ENCODE measurements at places on chromosomes 1 and 21.
A peak's percentile ranks its signal among the peaks of the same experiment; 100 is the strongest.

DNA sequence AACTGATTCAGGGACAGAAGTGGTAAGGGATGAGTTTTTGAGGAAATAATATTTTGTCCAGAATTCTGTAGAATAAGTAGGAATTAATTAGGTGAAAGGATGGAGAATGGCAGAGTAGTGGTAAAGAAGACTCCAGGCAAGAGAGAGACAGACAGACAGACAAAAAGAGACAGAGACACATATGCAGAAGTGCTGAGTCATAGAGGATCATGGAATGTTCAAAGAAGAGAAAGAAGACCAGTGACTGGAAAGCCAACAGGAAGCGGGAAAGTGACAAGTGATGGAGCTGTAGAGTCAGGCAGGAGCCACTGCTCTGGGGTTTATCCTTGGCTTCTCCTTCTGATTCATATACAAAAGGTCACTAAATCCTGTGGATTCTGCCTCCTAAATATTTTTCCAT is 85.9 kb downstream of the UROD start:
- DNase-seq: peak; percentile 21

GRCh38 chr21:37208056-37208721 is 58.9 kb downstream of the VPS26C start:
- no peak for DNase-seq

- DNase-seq: no peak
These were observed 54.3 kb downstream of the MORN1 start for GRCh38 chr1:2337081-2337480.

DNA sequence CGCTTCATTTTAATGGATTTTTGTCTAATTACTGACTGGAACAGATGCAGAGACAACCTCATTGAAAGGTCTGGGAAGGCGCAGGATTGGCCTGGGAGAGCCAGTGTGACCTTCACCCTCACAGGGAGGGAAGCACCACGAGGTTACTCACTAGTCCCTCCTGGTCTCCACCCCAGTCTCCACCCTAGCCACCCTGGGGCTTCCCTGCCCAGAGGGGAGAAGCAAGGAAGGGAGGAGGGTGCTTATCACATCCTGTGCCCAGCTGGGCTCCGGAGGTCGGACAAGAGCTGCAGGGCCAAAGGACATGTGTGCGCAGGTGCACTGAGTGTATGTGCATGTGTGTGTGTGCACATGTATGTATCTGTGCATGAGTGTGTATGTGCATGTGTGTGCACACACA is 220.1 kb upstream of the VAMP3 start:
- no peak for DNase-seq

DNA sequence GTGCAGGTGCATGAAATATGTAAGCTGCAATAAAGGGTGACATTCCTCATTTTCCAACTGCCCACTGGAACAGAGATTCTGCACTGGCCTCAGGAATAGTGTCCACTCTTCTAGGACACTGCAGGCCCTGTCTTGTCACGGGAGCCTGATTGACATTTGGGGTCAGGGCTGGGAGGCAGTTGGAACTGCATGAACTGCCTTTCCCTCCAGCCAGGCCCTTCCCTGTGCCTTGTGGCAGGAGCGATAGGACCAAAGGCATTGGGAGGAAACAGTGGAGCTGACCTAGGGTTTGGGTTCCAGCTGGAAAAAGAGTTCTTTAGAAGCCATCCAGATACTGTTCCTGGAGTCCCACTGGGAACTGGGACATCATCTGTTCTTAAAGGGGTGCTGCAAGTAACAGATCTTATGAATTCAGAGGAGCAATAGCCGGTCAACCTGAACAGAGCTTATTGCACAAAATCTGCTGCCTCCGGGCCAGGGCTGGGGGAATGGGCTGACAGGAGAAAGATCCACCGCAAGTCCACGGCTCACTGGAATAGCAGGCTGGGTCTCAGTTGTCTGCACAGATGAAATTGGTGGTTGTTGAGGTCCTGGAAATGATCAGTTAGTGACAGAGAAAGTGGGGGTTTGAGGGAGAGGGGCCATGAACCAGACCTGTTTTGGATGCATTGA is 451.7 kb downstream of the CAMTA1 start:
- no peak for DNase-seq

GRCh38 chr1:76690766-76691165 is 176.5 kb upstream of the ST6GALNAC5 start:
- DNase-seq: no peak

DNA sequence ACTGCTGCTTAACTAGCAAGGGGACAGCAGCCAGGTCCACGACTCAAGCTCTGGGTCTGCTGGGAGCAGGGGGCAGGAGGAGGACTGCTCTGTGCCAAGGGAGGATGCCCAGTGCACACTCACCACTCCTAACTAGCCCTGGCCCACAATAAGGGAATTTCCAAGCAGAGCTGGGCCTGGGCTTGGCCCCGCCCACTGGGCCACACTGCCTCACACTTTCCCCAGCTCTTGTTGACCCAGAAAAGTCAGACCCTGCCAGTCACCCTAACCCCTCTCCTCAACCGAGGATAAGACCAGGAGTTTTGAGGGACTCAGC is 18.7 kb downstream of the SLC9A1 start:
- DNase-seq: no peak

DNA sequence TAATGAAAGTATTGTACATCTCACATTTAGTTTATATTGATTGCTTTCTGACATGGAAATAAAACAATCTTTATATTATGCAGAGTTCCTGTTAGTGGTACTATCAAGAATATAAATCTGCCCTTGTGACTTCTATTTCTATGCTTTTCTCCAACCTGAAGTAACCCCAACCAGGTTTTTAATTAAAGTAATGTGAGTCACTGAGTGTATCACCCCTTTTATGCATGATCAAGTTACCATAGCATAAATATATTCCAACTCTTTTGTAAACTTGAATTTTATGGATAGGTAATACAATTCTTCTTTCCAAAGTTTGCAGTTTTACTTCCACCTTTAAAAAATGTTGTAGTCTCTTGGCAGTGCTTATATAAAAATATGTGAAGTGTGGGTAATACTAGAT is 532.3 kb downstream of the USP25 start:
- DNase-seq: no peak

- DNase-seq: peak; percentile 4
These were observed at the start of gene OLFM3 for GRCh38 chr1:101996825-101997465. OLFM3 (minus strand) TSS chr1:101996926.

GRCh38 chr1:84202126-84202525 is 58.1 kb downstream of the PRKACB start:
- DNase-seq: no peak

- no peak for DNase-seq
These were observed 163.8 kb downstream of the EIF4G3 start for GRCh38 chr1:21012937-21013336.

- DNase-seq: no peak
These were observed 181.2 kb downstream of the BRINP3 start for GRCh38 chr1:190296453-190296852.

DNA sequence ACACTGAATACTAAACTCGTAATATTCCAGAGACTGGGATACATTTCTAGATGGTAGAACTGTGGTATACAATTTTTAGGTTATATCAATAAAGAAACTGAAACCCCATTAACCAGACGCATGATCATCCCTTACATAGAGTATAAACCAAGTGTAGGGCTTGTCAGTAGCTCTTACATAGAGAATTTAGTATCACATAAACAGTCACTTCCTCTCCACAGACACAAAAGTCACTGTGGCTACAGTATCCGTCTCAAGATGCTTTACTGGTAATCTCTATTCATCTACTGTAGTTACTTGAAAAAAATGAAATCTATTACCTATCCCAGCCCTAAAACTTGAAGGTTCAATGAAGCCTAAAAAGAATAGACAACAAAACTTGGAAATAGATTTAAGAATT is 252.3 kb upstream of the TMPRSS15 start:
- no peak for DNase-seq

- no peak for DNase-seq
These were observed 646 bp downstream of the IER5 start for GRCh38 chr1:181089017-181089675.

GRCh38 chr1:207885129-207886032 is 25.5 kb downstream of the CD34 start:
- DNase-seq: peak; percentile 88

DNA sequence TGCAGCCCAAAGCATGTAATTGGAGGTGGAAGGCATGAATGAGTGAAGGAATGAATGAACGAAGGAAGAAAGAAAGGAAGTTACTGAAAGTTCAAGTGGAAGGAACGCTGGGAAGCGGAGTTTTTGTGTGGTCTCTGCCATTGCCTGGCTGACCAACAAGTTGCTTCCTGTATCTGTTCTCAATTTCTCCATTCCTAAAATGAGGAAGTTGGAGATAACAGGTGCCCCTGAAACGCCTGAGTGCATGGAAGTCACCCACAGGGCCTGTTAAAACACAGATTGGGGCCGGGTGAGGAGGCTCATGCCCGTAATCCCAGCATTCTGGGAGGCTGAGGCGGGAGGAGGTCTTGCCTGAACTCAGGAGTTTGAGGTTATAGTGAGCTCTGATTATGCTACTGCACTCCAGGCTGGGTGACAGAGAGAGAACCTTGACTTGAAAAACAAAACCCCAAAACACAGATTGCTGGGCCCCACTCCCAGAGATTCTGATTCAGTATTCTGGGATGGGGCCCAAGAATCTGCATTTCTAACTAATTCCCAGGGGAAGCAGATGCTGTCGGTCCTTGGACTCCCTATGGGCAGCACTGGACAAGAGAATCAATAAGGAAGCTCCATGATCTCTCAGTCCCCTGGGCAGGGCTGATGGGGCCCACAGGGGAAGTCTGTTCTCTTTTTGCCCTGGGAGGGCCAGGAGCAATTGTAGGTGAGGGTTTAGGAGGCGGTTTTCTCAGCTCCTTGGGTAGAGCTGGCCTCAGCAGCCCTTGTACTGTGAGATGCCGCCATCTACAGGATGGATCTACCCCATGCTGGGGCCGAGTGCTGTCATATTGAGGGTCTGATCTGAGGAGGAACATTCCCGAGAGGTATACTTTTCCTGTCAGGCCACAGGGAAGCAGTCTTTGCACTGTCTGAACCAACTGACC is 3.3 kb upstream of the CNR2 start:
- peak; percentile 63 for DNase-seq

- no peak for DNase-seq
These were observed 160.1 kb downstream of the PTPRC start for GRCh38 chr1:198798923-198799386.

DNA sequence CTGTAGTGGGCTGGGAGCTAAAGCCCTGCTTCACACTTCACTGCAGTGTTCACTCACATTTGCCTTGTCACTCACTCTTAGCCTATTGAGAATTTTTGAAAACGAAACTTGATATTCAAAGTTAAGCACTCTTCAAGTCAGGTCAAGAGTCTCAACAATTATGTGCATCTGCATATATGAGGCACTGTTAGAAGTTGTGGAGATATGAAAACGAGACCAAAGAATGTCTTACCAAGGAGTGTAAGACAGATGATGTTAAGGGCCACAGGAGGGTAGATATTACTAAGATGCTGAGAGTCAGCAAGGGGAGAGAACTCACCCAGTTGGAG is 64.7 kb upstream of the GJA8 start:
- no peak for DNase-seq

- DNase-seq: no peak
These were observed 117.6 kb downstream of the KCNK2 start for GRCh38 chr1:215200121-215200520.

DNA sequence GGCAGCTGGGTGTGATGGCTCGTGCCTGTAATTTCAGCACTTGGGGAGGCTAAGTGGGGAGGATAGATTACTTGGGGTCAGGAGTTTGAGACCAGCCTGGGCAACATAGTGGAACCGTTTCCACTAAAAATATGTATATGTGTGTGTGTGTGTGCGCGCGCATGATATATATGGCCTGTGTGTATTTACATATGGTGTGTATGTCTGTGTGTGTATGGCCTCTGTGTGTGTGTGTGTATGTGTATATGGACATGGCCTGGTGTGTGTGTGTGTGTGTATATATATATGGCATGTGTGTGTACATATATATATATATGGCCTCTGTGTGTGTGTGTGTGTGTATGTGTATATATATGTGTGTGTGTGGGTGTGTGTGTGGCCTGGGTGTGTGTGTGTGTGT is 16.0 kb upstream of the SLC2A7 start:
- DNase-seq: no peak

DNA sequence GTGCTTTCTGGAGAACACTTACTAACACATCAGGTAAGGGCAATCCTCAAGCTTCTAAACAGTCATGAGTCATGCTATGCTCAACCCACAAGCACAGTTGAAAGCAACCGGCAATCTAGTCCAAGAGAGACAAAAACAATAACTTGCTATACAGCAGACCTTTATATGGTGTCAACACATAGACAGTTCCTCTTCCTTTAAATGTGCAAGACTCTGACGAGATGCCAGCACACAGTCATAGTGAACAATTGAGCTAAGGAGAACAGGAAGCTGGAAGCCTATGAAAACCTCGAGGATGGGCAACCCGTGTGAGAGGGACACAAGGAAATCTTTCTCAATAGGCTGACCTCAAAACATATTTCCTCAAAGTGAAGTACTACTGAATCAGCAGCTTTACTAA is 5.3 kb downstream of the ADIPOR1 start:
- DNase-seq: no peak

- no peak for DNase-seq
These were observed 134.7 kb downstream of the TGFBR3 start for GRCh38 chr1:91751275-91751674.

DNA sequence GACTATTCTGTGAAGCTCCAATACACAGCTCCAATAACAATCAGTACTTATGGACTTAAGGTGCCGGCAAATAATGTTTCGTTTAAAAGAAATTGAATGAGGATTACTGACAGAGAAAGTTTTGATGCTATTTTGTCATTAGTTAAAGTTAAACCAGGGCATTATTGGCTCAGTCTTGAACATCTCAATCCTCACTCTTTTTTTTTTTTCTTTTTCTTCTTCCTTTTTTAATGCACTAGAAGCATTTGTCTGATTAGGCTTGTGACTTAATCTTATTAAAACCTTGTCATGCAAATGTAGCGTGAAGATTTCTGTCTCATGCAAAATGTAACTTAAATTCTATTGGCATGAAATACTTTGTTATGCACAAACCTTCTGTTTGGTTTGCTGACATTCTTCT is 346.8 kb upstream of the ADGRL2 start:
- DNase-seq: no peak

GRCh38 chr21:41435706-41436105 is 9.7 kb downstream of the MX1 start:
- no peak for DNase-seq

- no peak for DNase-seq
These were observed 370.4 kb downstream of the VAV3 start for GRCh38 chr1:107594536-107594935.

DNA sequence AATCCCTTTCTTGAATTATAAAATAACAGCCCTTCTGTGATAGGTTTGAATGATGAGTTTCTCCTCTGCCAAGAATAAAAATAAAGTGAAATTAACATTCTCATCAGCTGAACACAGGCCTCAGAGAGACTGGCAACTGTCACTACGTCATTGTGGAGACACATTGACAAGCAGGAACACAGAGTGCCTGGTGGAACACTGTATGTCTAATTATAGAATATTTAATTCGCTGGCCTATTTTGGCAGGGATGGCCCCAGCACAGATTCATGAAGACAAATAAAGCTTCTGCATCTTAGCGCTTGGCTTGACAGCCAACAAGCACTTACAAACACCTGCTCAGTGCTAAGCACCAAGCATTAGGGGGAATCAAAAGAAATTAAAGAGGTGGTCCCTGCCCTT is 52.0 kb upstream of the SMYD2 start:
- no peak for DNase-seq

GRCh38 chr1:17403081-17403480 is 31.1 kb downstream of the PADI6 start:
- no peak for DNase-seq

All from A172 (cell line).